ENCODE measurements at places on chromosomes 2 and 18.

DNA sequence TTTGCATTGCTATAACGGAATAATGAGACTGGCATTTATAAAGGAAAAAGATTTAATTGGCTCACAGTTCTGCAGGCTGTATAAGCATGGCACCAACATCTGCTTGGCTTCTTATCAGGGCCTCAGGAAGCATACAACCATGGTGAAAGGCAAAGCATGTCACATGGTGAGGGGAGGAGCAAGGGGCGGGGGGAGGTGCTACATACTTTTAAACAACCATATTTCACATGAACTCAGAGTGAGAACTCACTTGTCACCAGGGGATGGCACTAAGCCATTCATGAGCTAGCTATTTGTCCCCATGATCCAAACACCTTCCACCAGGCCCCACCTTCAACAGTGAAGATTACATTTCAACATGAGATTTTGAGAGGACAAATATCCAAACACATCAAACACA is 188.7 kb downstream of the MBD5 start:
- no peak for DNase-seq

DNA sequence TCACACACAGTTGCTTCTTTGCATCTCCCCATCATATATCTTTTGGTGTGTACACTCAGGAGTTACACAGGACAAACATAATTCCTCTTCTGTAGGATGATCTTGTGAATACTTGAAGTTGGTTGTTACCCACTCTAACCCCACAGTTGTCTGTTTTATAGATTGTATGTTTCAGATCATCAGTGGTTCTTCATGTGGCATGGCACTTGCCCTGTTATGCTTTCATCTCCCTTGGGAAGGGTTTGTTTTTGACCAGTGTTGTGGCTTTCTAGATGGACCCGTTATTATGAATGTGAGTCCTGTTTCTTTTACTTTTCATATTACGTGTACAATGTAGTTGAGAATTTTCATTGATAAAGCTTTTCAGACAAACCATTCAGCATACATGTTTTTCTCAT is 82.0 kb downstream of the ZNF407 start:
- no peak for DNase-seq

- DNase-seq = no peak
These were observed 16.2 kb upstream of the RHOB start for GRCh38 chr2:20430461-20431300.

GRCh38 chr2:100821255-100821910 is 1.4 kb downstream of the NPAS2 start:
- no peak for DNase-seq

- no peak for DNase-seq
These were observed 37.6 kb downstream of the C18orf63 start for GRCh38 chr18:74353169-74353775.

DNA sequence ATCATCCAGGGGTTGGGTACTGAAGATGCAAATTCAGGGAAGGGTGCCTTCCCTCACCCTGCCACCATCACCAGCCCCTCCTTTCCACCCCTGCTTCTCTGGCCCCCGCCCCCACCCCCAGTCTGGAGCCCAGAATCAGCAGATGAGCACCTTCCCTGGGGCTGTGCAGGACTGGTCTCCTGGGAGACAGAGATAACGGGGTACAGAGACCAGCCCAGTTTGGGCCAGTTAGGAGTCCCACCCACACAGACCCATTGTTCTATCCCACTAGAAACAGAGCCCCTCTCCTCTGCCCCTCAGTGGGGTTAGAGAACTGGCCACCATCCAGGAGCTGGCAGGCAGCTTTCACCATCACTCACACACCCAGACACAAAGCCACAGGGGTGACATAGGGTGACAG is 4.5 kb upstream of the CRYBA2 start:
- DNase-seq = no peak

- no peak for DNase-seq
These were observed 41.4 kb downstream of the NEMP2 start for GRCh38 chr2:190493095-190493494.

DNA sequence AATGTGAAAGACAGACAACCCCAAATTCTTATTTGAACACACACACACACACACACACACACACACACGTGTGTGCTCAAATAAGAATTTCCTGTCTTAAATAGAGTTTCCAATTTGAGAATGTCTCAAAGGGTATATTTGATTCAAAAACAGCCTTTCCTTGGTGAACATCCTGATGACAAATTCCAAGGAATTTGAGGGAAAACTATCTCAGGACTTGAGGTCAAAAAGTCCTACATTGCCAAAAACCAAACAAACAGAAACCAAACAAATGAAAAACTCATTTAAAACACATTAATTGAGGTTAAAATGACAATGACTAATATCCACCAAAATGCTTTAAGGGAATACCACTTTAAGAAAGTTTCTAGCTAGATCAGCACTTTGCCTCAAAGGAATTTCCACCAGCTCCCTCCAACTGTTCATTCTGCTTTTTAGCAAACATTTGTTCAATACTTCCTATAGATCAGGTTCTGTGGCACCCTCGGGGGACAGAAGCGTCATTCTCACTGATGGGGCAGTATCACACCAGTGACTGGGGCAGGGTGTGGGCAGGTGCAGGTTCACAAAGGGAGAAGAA is 232.1 kb upstream of the TRIB2 start:
- no peak for DNase-seq

DNA sequence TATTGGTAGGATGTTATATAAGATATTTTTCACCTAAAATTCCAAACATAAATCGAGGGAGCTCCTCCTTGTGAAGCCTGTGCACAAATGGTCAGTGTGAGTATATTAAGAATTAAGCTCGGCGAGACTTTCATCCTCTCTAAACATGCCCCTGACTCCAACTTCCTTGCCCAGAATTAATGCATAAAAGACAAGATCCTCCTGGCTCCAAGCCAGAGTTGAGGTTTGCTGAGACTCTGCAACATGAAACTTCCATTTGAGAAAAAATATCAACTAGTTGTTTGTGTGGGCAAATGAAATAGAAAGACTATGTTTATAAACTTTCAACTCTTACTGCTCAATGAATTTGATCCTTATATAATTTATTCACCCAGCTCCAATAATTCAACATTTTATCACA is 68.1 kb downstream of the CCDC178 start:
- DNase-seq = no peak

GRCh38 chr2:9236867-9237266 is 30.3 kb downstream of the ASAP2 start:
- no peak for DNase-seq

- DNase-seq = no peak
These were observed 93.7 kb upstream of the WDR75 start for GRCh38 chr2:189347540-189347939.

DNA sequence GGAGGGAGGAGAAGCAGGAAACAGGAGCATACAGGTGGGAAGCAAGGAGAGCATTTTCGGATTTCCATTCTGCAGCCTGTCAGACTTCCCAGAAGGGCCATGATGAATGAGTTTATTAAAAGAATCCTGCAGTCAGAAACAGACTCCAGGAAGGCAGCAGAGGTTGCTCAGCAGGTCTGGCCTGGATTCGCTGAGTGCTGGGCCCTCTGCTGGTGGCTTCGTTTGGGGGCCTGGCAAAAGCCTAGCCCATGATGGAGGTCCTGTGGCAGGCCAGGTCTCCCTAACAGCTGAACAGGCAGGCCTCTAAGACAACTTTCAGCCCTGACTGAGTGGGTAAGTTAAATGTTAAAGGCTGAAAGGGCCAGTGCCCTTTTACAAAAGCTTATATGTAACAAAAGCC is 108.2 kb upstream of the CAPN13 start:
- no peak for DNase-seq
